ENCODE measurements at places on chromosomes 5 and 9. TPM values are rescaled to one million over a fixed set of nuclear protein-coding genes. Genes with fewer than 3 reads are reported as not detected.

The HNRNPH1 gene
- 711 TPM for total RNA-seq

The ZNF618 gene
- total RNA-seq = 9.2 TPM

The TRIO gene
- 354 TPM for total RNA-seq

The SHISAL2B gene
- total RNA-seq = not detected

The IRX2 gene
- not detected for total RNA-seq

The SPTAN1 gene
- total RNA-seq = 508 TPM

The TIGD6 gene
- 8.3 TPM for total RNA-seq

The PAPPA gene
- 6.6 TPM for total RNA-seq

The ECM2 gene
- 54.6 TPM for total RNA-seq

The NSA2 gene
- total RNA-seq = 116 TPM

The PDCD1LG2 gene
- total RNA-seq = 2.1 TPM

The SUSD1 gene
- total RNA-seq = 7.7 TPM

The KCNMB1 gene
- 1.2 TPM for total RNA-seq

The KCNIP1 gene
- 4.8 TPM for total RNA-seq

The RNF208 gene
- 0.63 TPM for total RNA-seq

The BARHL1 gene
- not detected for total RNA-seq

The ACOT12 gene
- not detected for total RNA-seq

The CDH18 gene
- not detected for total RNA-seq

The POMT1 gene
- 39.1 TPM for total RNA-seq

The NR6A1 gene
- 3.3 TPM for total RNA-seq

The PLAC8L1 gene
- total RNA-seq = not detected

The PDE6A gene
- not detected for total RNA-seq

The ST8SIA4 gene
- total RNA-seq = 5.7 TPM

The MCIDAS gene
- total RNA-seq = not detected

The JADE2 gene
- total RNA-seq = 58.8 TPM

The PPIC gene
- total RNA-seq = 27.6 TPM

The PCDHB7 gene
- total RNA-seq = 7.1 TPM

The FOXD4L6 gene
- total RNA-seq = not detected

Data from tibial nerve (tissue), 4 donors.